ENCODE measurements at places on chromosomes 1 and 21.

- no peak for DNase-seq
Measured at GRCh38 chr1:44641126-44642102, 32.9 kb downstream of the TMEM53 start.

DNA sequence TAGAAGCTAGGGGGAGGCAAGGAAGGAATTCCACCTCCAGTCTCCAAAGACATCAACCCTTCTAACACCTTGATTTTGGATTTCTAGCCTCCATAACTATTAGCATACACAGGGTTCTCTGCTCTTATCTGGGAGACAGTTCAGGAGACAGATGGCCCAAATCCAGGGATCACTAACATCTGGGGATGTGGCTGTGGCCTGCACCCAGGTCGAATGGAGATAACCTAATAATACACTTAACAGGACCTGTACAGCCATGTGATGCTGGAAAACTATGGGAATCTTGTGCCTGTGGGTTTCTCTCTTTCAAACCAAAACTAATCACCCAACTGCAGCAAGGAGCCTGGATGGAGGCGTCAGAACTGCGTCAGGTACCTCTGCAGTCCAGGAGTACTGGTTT, 47.6 kb downstream of the KIAA0319L start:
- no peak for DNase-seq

DNA sequence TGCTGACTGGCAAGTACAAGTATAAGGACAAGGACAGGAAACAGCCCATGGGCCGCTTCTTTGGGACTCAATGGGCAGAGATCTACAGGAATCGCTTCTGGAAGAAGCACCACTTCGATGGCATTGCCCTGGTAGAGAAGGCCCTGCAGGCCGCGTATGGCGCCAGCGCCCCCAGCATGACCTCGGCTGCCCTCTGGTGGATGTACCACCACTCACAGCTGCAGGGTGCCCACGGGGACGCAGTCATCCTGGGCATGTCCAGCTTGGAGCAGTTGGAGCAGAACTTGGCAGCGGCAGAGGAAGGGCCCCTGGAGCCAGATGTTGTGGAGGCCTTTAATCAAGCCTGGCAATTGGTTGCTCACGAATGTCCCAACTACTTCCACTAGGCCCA, 32.0 kb downstream of the SLC16A1 start:
- DNase-seq, result no peak

DNA sequence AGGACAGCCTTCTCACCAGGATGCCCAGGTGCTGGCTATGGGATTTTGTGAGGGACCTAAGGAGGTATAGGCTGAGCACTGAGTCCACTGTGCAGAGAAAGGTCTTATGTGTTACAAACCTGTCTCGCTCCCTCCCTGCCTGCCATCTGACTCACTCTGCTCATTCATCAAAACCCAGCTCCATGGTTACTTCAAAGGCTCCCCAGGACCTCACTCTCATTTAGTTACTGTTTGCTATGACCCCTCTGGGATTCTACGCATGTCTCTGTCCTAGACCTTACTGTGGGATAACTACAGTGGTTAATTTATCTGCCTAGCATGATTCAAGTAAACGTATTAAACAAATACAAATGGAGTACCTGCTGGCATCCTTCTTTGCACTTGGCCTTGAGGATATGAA, 211.6 kb upstream of the KIAA0040 start:
- DNase-seq, result no peak

- DNase-seq, result no peak
Measured at GRCh38 chr1:239601108-239601507, 214.7 kb downstream of the CHRM3 start.

- DNase-seq, result no peak
Measured at GRCh38 chr1:1425426-1425752, 4.3 kb upstream of the ANKRD65 start.

GRCh38 chr1:158806916-158807536, 24.1 kb upstream of the MNDA start:
- no peak for DNase-seq

- no peak for DNase-seq
Measured at GRCh38 chr1:83691953-83692500, 306.9 kb downstream of the TTLL7 start.

GRCh38 chr1:167795810-167796740, 74.3 kb downstream of the MPZL1 start:
- DNase-seq, result peak; percentile 75

DNA sequence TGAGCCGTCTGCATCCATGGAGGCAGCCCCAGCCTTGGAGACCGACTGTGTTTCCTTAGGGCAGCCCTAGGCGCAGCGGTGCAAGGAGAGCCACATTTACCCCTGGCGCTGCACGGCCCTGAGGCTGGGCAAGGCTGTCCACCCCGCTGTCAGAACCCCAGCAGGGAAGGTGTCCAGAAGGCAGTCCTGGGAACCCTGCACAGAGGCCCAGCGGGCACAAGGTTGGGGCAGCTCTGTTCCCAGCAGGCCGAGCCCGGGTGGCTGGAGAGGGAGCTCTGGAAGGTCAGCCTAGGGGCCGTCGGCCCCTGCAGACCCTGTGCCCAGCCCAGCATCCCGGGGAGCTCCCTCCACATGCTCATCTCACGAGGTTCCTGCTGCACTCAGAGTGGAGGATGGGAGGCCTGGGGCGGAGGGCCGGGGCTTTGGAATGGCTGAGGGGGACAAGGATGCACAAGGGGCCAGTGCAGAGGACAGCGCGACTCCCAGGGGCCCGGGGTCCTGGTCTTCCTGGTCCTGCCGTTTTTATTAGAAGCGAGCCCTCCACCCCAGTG, 19.9 kb upstream of the SAMD11 start:
- no peak for DNase-seq

DNA sequence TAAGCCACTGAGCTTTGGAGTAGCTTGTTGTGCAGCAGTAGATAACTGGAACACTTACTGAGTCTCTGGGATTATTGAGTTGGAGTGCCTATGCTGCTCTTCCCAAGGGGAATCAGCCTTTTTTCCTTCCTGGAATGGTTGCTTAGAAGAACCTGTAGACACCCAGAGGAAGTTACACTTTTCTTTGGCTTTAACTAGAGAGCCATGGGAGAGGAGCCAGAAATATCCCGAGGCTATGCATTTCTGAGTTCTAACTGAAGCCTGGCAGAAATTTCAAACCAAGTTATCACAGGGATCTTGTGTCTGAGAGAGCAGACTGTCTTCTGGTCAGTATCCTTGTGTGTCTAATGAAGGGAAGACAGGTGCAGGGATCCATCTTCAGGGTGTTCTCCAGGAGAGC, 28.3 kb downstream of the LAMC1 start:
- no peak for DNase-seq

- DNase-seq, result peak; percentile 21
Measured at GRCh38 chr1:38834221-38834782, 25.3 kb downstream of the RRAGC start.

DNA sequence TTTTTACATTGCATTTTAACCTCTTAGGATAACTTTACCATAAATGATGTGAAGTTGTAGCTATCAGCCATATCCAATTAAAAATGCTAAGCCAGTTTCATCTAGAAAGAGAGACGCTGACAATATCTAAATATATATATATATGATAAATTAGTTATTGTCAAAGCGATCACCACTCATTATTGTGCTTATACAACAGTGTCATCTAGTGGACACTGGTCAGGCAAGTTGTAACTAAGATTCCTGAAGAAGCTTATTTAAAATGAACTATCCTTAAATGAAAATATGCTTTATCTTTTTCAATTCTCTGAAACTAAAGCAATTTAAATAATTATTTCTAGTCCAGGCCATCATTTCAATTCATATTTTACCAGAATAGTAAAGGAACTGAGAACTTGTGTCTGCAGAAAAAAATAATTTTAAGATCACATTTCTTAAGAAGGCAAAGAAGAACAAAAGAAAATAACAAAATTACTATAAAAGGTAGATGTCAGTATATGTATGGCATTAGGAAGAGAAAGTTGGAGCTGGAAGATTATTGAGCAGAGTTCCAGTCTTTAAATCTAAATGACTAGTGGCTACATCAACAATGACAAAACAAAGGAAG, 193.3 kb upstream of the SNX7 start:
- peak; percentile 65 for DNase-seq

DNA sequence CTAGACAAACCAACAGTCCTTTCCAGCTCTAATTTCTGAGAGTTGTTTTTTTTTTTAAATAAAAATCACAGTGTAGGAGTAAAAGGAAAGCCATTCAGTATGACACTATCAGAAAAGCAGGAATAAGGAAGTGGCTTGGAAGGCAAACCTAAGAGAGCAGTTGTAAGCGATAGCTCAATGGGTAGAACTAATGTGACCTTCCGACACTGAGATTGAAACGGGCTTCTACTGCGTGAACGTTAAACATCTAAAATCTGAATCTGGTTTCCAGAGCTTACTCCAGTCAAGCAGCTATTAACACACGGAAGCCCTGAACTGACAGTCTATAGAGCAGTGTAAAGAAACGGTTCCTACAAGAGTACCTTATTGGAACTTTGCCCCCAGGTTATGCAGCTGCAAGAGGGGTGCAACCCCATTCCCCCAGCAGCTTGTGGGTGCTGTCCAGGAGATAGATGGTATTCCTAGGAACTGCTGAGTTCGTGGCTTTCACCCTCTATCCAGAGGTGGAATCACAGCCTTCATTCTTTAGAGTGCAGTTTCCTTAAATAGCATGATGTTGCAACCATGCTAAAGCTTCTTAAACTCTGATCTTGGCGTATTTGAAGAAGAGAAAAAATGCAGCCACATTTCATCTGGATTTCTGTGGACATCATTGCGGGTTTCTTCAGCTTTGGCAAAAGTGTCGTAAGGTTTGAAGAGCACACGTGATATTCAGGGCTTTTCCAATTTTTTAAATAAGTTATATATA, 3.3 kb upstream of the IRF2BP2 start:
- DNase-seq, result peak; percentile 70

DNA sequence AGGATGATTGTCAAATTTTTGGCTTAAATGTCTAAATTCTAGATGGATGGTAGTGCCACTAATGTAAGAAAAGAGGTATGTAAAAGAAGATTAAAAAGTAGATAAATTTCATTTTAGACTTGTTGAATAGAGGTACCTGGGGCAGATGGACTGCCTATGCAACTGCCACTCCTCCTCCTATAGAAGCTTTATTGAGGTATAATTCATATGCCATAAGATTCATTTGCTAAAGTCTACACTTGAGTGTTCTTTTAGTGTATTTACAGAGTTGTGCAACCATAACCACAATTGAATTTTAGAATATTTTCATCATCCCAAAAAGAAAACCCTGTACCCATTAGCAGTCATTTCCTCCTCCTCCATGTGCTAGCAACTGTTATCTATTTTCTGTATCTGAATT, 70.6 kb downstream of the FNBP1L start:
- DNase-seq, result peak; percentile 41

DNA sequence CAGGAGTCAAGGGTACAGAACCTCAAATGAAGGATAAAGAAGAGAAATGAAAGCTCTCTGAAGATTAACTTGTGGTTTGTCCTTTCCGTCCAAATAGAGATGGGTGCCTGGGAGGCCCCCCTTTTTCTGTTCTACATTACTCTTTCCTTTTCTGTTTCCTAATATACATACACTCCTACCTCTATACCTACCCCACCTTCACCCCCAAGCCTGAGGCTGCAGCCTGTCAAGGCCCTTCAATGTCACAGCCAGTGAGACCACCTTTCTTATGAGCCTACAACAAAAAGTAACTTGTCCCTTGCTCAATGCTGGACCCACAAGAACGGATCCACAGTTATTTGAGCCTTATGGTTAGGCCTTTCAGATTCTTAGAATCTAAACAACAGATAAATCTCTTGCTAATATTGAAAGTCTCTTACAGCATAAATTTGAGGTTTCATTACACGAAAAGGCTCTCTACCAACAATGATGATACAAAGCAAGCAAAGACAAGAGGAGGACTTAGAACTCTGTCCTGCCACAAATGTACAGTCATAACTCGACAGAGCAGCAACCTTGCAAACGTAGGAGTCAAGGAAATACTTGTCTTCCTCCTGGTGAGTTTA, 4.1 kb upstream of the TRAF3IP3 start:
- no peak for DNase-seq

GRCh38 chr1:18948048-18948912, 8.2 kb downstream of the IFFO2 start:
- DNase-seq, result peak; percentile 65

DNA sequence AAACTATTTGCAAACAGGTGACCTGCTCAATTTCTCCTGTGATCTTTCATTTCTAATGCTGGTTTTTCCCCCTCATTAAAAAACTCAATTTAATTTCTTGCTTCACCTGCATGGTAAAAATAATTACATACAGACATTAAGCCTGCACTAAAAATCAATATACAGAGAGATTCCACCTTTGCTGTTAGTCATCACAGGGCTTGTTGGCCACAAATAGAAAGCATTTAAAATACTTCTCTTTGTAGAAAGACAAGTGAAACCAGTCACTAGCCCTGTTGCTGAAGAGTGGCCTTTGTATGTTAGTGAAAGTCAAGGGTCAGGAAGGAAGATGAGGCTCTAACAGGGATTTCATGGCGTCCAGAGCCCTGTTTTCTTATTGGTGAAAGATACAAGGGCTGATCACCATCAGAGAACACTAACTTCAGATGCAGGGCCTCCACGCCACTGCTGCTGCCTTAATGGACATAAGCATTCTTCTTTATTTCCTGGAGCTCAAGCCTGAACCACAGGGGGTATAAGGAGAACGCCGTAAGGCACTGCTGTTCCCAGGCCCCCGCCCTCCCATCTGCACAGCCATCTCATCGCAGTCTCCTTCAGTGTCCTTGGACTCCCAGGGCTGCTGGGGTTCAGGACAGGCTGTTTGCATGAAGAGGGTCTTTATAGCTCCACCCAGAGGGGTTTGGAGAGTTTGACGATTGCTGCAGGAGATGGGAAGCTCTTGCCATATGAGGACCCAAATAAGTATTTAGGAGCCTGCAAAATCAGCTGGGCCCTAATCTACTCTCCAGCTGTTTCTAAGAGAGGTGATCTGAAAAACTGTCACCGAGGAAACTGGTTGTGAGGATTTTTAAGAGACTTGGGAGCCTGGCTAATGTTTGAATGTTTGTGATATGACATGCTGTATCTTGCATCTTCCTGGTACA, 117.3 kb upstream of the IRF2BP2 start:
- no peak for DNase-seq

DNA sequence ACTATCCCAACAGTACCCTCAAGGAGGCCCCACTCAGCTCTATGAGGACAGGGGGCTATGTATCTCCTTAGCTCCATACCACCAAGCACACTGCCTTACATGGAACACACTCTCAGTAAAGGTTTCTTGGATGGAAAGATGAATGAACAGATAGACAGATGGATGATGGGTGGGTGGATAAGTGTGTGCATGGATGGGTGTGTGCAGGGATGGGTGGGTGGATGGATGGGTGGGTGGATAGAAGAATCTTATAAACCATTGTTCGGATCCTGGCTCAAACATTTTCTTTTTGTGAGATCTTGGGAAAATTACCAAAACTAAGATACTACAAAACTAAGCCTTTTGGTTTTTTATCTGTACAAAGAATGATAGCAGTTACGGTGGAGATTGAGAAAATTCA, 111.0 kb upstream of the NFIA start:
- no peak for DNase-seq

DNA sequence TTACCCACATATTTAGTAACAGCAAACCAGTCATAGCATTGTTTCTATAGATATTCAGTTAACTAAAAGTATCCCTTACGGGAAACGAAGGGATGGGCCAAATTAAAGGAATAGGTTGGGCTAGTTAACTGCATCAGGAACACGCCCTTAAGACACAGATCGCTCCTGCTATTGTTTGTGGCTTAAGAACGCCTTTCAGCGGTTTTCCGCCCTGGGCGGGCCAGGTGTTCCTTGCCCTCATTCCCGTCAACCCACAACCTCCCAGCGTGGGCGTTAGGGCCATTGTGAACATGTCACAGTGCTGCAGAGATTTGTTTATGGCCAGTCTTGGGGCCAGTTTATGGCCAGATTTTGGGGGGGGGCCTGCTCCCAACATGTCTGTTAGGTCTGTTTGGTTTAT, 14.7 kb downstream of the TNFRSF18 start:
- DNase-seq, result no peak

- DNase-seq, result no peak
Measured at GRCh38 chr1:114236517-114236916, 82.8 kb upstream of the SYT6 start.

Measured in bronchial epithelial cell (primary cell).